ENCODE measurements at places on chromosomes 2 and 18.

DNA sequence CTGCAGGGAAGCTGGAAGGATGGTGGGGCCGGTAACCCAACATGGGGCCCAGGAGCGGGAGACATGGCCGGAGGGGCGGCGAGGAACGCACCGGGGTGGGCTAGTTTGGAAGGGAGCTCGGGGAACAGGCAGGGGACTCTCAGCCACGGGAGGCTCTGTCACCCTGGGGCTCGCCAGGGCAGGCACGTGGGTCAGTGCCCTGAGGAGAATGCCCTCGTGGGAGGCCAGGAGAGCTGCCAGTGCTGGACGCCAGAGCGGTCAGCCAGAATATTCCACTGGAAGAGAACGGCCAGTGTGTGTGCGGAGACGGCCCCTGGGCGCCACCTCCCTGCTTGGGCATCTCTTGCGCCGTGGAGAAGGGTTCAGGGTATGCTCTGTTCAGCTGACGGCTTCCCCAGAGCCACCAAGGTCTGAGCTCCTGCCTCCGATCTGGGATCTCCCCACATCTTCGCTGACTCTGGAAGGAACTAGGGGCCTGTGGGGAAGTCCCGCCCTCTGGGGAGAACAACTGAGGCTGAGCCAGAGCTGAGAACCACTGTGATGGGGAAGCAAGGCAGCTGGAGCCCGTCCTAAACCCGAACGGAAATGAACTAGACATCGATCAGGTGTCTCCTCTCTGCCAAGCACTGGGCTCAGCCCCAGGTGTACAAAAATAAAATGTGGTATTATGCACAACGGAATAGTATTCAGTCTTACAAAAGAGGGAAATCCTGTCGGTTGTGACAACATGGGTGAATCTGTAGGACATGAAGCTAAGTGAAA, 49.3 kb downstream of the TNP1 start:
- no peaks in the 10 kb centered on the region for H3K36me3 ChIP-seq
- no peak overlapping the region for H3K4me3 ChIP-seq
- peaks cover 15% of the 10 kb centered on the region for H3K27me3 ChIP-seq

GRCh38 chr2:59066787-59067399, 825.8 kb upstream of the FANCL start:
- H3K27ac ChIP-seq: no peak overlapping the region
- no peaks in the 10 kb centered on the region for H3K27me3 ChIP-seq
- H3K4me1 ChIP-seq: no peaks in the 10 kb centered on the region
- no peak overlapping the region for H3K4me3 ChIP-seq
- H3K36me3 ChIP-seq: no peaks in the 10 kb centered on the region
- DNase-seq: no peak

- peak; percentile 78 for DNase-seq
- H3K27me3 ChIP-seq: no peaks in the 10 kb centered on the region
These were observed at the start of gene INPP4A for GRCh38 chr2:98444436-98445176. INPP4A (plus strand) TSS chr2:98444858; CDS start chr2:98520049, 75,191 bp downstream.

DNA sequence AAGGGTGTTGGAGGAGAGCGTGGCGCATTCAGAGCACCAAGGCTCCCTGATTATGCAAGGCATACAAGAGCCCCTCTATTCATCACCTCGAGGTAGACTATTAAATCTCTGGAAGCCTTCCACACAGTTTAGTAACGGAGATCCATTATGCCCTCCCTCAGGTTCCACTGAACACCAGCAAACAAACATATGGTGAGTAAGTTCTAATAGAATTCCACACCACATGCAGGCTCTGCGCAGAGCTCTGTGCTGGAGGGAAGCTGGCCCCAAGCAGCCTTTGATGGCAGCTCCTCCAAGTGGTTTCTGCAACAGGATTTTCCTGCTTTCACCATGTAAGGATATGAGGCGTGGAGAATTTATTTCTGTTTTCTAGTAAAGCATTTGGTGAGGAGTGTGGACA, 238.6 kb downstream of the C1D start:
- H3K27me3 ChIP-seq: no peaks in the 10 kb centered on the region
- H3K36me3 ChIP-seq: no peaks in the 10 kb centered on the region
- H3K4me1 ChIP-seq: peaks cover 36% of the 10 kb centered on the region
- H3K27ac ChIP-seq: peak overlapping the region; percentile 43
- H3K4me3 ChIP-seq: no peak overlapping the region
- peak; percentile 51 for DNase-seq

DNA sequence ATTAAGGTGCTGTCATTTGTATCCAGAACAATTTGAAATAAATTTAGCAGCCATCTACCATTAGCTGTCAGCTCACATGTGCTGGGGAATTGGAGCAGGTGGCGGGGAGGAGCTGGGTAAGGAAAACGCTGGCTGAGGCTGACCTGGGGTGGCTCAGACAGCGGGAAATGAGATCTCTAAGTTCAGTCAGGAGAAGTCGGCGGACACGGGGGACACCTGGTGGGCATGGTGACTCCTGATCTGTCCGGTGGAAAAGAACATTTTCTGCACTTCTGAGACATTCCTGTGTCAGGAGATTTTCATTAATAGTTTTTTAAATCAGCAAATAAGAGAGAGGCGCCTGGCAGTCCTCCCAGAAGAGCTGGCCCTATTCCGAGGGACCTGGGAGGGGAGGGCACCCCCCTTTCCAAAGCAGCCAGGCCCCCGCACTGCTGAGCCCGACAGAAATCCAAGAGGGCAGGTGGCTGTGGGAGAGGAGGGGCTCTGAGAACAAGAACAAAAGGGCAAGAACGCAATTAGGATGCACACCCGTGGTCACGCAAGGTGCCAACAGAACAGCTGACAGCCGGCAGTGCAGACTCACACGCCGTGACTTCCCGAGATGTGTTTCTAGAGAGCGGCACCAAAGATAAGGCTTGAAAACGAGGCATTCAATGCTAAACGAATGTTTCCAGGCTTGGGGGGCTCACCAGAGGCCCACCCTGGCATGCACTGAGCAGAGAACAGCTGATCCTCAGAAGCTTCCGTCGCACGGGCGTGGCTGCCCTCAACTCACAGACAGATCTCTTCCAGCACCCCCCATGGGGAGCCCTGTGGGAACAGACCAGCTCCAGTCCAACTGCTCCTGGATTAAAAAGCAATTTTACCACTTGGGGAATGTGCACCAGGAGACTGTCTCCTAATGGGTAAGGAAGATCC, 26.4 kb downstream of the SLC66A2 start:
- no peaks in the 10 kb centered on the region for H3K27me3 ChIP-seq
- DNase-seq: no peak
- no peaks in the 10 kb centered on the region for H3K4me1 ChIP-seq

DNA sequence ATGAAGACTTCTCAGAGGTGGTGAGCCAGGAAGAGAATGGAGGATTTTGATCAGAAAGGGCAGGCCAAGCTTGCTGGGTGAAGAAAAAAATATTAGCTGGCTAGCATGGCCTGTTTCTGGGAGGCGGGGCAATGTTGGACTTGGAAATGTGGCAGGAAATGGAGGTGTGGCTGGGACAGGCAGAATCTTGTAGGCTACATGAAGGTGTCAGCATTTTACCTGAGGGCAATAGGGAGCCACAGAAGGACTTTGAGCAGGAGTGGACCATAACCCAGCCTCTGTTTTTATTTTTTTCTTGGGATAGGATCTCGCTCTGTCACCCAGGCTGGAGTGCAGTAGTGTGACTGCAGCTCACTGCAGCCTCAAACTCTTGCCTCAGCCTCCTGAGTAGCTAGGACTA, 31.7 kb downstream of the EMX1 start:
- no peak overlapping the region for H3K27ac ChIP-seq
- no peak for DNase-seq
- no peaks in the 10 kb centered on the region for H3K4me1 ChIP-seq
- no peaks in the 10 kb centered on the region for H3K36me3 ChIP-seq

GRCh38 chr2:127637725-127638252, 8.2 kb upstream of the GPR17 start:
- H3K27ac ChIP-seq: peak overlapping the region; percentile 77
- no peaks in the 10 kb centered on the region for H3K36me3 ChIP-seq
- H3K4me3 ChIP-seq: no peak overlapping the region
- peaks cover 15% of the 10 kb centered on the region for H3K4me1 ChIP-seq
- no peaks in the 10 kb centered on the region for H3K27me3 ChIP-seq

DNA sequence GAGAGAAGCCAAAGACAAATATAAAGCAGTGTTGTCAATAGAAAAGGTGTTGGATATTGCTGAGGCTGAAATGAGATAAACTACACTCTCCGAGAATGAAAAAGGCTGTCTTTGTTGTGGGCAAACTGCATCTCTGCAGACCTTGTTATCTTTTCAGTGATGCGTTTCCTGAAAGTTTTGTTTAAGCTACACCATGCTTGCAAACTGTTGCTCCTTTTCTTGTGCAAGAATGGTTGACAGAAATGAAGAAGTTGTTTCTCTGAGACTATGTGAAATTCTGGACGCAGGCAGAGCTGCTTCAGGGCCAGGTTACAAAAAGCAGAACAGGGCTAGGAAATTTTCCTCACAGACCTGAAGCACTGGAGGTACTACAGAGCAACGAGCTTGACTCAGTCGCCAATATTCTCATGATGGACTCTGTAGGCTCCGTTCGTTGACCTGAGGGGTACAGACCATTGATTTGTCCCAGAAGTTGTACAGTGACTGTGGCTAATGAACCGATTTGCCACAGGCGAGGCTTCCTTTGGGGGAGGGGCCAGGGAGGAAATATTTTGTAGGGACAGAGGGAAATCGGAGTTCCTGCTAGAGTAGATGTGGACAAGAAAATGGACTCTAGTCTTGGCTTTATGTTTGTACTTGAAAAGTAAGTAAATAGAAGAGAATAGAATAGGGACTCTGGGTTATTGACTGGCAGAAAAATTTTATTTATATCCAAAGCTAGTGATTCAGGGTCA, 3.5 kb upstream of the ATL2 start:
- no peaks in the 10 kb centered on the region for H3K36me3 ChIP-seq
- peaks cover 11% of the 10 kb centered on the region for H3K4me1 ChIP-seq
- H3K27ac ChIP-seq: no peak overlapping the region
- H3K27me3 ChIP-seq: no peaks in the 10 kb centered on the region
- H3K4me3 ChIP-seq: no peak overlapping the region

- H3K27me3 ChIP-seq: no peaks in the 10 kb centered on the region
- H3K4me3 ChIP-seq: no peak overlapping the region
These were observed 47.4 kb upstream of the CDCA7 start for GRCh38 chr2:173307293-173307692.

GRCh38 chr18:58541789-58542425, 87.0 kb downstream of the ALPK2 start:
- no peaks in the 10 kb centered on the region for H3K27me3 ChIP-seq
- no peaks in the 10 kb centered on the region for H3K4me1 ChIP-seq
- no peak overlapping the region for H3K4me3 ChIP-seq
- H3K36me3 ChIP-seq: no peaks in the 10 kb centered on the region

DNA sequence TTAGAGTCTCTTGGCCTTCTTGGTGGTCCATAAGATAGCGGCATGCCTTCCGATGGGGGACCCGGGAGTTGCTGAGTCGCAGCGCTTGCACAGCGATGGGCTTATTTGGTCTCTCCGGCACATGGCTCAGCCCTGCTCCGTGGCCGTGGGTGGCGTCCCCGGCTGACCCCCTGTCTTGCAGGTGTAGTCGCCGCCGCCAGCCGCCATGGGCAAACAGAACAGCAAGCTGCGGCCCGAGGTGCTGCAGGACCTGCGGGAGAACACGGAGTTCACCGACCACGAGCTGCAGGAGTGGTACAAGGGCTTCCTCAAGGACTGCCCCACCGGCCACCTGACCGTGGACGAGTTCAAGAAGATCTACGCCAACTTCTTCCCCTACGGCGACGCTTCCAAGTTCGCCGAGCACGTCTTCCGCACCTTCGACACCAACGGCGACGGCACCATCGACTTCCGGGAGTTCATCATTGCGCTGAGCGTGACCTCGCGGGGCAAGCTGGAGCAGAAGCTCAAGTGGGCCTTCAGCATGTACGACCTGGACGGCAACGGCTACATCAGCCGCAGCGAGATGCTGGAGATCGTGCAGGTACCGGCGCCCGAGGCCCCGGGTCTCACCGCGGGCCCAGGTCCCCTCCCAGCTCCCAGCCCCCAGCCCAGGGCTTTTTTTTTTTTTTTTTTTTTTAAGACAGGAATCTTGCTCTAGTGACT, 28.4 kb downstream of the ODC1 start:
- no peak overlapping the region for H3K27ac ChIP-seq
- no peak for DNase-seq
- peaks cover 5% of the 10 kb centered on the region for H3K4me1 ChIP-seq
- H3K4me3 ChIP-seq: no peak overlapping the region
- H3K36me3 ChIP-seq: no peaks in the 10 kb centered on the region

DNA sequence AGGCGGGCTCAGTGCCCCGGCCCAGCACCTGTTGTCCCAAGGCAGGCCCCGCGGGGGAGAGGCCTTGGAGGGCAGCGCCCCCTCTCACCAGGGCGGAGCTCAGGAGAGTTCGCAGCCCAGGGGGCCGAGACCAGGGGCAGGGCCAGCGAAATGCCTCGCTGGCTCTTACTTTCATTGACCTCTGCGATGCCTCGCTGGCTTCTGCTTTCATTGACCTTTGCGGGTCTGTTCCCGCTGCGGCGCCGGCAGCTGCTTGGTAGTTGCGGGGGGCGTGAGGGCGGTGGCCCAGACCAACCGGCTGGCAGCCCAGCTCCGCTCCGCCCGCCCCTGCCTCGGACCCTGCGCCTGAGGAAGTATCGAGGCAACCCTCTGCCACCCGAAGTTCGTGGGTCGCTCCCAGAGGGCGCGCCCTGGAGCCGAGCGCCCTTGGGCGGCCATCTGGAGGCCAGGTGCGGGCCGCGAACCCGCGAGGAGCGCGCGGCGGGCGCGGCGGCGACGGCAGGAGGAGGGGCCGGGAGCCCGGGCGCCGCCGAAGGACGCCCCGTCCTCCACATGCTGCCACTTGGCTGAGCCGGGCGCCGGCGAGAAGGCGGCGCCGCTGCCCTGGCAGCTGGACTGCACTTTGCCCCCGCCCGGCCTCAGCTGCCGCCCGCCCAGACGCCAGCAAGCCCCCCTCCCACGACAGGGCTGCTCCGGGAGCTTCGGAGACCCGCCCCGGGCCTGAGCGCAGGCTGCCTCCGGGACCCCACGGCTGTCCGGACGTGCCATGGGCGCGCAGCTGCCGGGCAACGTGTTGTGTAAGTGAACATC, 118.0 kb upstream of the MSTN start:
- peaks cover 6% of the 10 kb centered on the region for H3K4me1 ChIP-seq
- no peaks in the 10 kb centered on the region for H3K36me3 ChIP-seq
- peak; percentile 30 for DNase-seq
- no peaks in the 10 kb centered on the region for H3K27me3 ChIP-seq
- peak overlapping the region; percentile 58 for H3K4me3 ChIP-seq
- peak overlapping the region; percentile 12 for H3K27ac ChIP-seq

GRCh38 chr2:189393440-189394111, 47.7 kb upstream of the WDR75 start:
- H3K27me3 ChIP-seq: no peaks in the 10 kb centered on the region
- no peak overlapping the region for H3K27ac ChIP-seq
- H3K4me3 ChIP-seq: no peak overlapping the region
- H3K36me3 ChIP-seq: no peaks in the 10 kb centered on the region
